ENCODE measurements at places on chromosomes 16 and 17.

DNA sequence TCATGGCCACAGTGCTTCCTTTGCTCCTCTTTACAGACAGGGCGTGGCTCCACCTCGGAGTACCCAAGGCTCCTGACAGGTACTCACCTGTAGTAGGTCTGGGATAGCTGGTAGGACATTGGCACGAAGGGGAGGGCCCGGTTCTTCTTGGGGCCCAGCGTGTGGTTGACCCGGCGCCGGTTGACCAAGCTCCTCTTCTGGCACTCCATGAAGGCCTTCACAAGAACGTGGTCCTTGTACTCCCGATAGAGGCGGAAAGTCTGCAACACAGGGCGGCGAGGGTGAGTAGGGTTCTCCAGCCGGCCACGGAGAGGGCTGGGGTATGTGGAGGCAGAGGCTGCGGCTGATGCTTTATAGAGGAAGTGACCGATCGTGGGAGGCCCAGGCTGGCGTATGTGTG lies 69.7 kb downstream of the IL21R start:
- DNase-seq: no peak

DNA sequence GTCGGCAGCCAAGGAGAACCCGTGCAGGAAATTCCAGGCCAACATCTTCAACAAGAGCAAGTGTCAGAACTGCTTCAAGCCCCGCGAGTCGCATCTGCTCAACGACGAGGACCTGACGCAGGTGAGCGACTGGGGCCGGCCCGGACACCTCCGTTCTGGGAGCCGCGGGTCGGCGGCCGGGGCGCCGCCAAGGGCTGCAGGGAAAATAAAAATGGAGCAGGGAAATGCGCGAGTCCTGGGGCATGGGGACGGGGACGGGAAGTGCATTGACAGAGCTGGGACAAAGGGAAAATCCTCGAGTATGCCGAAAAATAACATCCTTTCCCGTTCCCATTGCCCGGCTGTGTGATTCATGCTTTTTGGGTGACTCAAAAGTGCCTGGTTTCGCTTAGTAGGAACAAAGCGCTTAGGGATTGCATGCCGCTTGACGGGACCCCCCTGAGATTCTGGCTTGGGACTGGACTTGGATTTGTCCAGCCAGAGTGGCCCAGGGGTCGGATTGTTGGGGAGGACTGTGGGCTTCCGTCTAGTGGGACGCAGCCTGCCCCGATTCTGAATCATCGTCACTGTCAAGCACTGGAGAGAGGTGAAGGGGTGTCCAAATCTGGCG lies 699 bp downstream of the MPRIP start:
- peak; percentile 87 for DNase-seq

- DNase-seq: peak; percentile 48
Observed at GRCh38 chr17:21113716-21114115, 13.0 kb upstream of the DHRS7B start.

- no peak for DNase-seq
Observed at GRCh38 chr16:7351610-7352510, 19.2 kb downstream of the RBFOX1 start.

- DNase-seq: no peak
Observed at GRCh38 chr16:22191532-22192260, 14.4 kb upstream of the EEF2K start.

- no peak for DNase-seq
Observed at GRCh38 chr16:69274699-69275235, 36.4 kb upstream of the VPS4A start.

- no peak for DNase-seq
Observed at GRCh38 chr17:57253362-57254065, 2.8 kb upstream of the MSI2 start.

DNA sequence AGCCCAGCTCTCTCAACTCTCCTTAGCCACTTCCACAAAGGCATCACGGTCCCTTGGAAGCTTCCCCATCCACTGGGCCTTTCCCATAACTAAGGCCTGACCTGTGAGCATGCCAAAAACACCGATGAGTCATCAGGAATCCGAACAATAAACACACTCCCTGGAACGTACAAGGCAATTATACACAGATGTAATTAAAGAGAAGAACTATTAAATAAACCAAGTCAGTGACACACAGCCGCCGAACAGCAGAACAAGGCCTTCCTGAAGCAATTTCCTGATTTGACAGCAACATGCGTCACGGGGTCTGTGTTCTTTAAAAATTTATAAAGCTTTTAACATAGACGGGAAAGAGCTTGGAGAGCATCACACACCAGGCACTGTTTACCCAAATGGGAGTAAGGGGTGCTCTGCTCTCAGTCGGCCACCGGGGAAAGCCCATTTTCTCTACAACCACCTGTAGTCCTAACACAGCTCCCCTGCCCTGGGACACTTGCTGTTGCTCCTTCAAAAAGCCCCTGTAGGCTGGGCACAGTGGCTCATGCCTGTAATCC lies 29.4 kb downstream of the COG7 start:
- no peak for DNase-seq

DNA sequence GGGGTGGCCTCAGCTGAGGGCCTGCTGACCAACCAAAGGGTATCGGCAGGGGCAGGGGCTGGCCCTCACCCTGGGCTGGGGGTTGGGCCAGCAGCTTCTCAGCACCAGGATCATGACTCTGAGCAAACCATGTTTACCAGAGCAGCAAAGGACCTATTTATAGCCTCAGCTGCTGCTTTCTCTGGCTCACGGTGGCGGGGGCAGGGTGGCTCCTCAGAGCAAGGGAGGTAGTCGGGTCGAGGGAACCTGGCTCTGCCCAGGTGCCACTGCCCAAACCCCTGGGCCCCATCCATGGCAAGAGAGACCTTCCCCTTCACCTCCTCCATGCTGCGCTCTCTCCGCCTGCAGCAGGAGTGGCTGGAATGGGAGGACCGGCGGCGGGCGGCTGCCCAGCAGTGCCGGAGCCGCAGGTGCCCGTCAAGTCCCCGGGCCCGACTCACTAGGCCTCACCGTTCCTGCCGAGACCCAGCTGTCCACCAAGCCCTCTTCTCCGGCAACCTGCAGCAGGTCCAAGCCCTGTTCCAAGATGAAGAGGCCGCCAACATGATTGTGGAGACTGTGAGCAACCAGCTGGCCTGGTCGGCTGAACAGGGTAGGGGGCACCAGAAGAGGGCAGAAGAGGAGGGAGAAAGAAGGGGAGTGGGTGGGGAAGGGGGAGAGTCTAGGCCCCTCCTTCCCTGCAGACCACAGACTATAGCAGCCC lies at the start of gene ASB16:
Gene ASB16 (plus strand): TSS at position 206 of the 703 bp plus-strand sequence. CDS start 86 bp downstream, at position 292.
- DNase-seq: no peak

- DNase-seq: peak; percentile 72
Observed at GRCh38 chr16:56869513-56870275, 4.7 kb downstream of the SLC12A3 start.

DNA sequence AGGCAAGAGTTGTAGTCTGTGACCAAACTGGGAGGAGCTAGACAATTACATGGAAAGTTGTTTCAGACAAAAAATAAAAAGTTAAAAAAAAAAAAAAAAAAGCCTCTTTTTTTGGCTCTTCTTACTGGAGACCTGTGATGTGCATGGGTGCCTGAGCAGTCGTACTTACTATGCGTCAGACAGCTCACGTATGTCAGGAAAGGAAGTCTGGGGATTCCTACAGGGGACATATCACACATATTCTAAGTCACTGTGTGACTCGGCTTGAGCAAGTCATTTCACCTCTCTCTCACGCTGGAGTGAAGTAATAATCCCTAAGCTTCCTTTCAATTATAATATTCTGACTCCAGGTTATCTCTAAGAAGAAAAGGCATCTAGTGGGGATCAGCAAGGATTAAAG lies 6.0 kb downstream of the SLFN14 start:
- peak; percentile 49 for DNase-seq

GRCh38 chr16:89289428-89290395 lies 72.2 kb downstream of the ZNF778 start:
- DNase-seq: peak; percentile 86

DNA sequence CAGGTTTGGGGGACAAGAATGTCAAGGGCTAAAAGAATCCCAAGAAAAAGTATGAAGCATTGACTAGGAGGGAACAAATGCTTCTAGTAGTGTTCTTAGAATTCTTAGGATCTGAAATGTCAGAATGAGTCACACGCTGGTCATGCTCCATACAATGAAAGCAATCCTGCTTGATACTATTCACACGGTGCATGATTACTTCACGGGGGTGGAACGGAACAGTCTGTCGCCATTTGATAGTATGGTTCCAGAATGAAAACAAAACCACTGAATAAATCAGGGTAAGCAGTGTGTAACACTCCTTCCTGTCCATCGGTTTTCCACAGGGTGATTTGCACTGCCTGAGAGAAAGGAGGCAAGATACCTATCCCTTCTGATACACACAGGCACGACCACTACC lies 22.9 kb upstream of the YWHAE start:
- peak; percentile 79 for DNase-seq

GRCh38 chr17:78269955-78270381 lies 38.5 kb downstream of the TMEM235 start:
- no peak for DNase-seq

DNA sequence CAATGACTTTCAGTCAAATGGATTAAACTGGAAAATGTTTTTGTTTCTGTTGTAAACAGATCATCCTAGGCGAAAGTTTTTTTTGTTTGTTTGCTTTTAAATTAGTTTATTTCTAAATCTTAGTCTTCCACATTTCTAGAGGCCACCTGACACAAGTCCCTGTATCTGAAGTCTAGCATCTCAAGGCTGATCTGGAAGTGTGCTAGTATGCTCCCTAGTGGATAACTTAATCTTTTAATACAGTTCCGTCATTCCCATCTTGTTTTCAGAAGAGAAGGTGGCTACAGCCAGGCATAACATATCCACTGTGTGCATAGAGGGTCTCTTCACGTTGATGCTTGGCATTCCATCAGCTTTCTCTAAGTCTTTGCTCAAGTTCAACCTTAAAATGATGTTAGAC lies 7.6 kb downstream of the IFT20 start:
- DNase-seq: no peak

DNA sequence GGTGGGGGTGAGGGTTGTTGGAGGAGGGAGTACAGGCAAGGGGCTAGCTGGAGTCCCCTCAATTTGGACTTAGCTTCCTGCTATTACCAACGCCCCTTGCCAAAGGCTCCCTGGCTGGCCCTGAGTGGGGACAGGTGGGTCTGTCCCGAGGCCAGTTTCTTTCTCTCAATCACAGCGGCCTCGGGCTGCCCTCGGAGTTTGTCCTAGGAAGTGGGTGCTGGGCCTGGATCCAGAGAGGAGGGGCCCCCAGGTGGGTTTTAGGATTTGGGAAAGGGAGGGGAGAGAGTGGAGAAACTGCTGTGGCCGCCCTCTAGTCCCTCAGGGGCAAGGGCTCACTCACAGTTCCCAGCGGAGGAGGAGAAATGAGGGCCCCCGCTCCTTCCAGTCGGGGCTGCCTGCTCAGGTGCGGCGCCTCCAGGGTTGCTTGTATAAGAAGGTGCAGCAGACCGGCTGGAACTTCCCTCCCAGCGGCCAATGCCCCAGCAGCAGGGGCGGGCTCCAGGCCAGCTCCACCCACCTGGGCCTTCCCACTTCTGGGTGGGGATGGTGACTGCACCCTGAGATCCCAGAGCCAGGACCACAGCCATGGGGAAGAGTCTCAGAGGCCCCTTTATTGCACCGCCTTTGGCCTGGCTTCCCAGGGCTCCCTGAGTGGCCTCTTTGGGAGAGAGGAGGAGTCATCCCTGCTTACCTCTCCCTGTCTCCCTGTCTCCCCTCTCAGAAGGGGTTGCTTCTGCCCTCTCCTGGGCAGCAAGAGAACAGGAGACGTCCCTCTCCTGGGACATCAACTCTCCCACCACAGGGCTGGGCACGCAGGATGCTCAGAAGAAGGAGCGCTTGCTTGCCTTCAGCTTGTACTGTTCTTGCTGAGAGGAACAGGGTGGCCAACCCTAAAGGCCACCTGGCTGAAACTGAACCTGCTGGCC lies 112.0 kb upstream of the SMURF2 start:
- DNase-seq: peak; percentile 45

DNA sequence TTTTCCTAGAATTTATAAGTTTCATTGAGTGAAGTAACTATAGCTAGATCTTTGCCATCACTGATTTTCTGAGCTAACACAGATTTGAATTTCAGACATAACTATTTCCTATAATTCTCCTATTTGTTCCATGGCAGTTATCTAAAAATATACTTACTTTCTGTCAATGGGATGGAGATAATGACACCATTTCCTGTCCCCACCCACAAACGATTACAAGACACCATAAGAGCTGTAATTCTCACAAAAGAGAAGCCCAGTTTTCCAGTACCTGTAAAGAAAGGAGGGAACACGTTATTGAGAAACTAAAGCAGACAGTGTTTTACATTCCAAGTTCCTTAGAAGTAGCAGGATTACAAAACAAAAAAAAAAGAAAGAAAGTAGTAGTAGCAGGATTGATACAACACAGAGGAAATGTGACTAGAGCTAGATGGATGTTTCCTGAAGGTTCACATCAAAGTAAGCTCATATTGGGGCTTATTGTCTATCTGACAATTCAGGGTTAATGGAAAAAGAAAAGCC lies 110.9 kb upstream of the TOB1 start:
- DNase-seq: peak; percentile 24

GRCh38 chr17:67606471-67606870 lies 111.3 kb upstream of the NOL11 start:
- no peak for DNase-seq

GRCh38 chr17:73947966-73948355 lies 255.5 kb upstream of the RPL38 start:
- DNase-seq: no peak

- DNase-seq: no peak
Observed at GRCh38 chr17:56177361-56177760, 24.1 kb downstream of the ANKFN1 start.

DNA sequence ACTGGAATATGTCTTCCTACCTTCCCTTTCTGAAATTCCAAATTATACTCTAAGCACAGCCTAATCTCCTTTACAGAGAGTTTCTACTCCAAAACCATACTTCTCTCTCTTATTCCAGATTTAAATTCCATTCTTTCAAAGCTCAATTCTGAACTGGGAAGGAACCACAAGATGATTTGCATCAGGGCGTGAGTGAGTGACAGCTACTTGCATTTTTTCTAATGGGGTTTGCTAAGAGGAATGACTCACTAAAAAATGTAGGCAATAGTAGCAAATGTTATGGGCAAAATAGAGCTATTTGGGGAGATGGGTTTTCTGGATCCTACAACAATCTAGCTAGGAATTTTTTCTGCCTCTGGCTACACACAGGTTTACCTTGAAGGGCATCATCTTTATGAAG lies 244.6 kb upstream of the PSMD7 start:
- DNase-seq: peak; percentile 7

DNA sequence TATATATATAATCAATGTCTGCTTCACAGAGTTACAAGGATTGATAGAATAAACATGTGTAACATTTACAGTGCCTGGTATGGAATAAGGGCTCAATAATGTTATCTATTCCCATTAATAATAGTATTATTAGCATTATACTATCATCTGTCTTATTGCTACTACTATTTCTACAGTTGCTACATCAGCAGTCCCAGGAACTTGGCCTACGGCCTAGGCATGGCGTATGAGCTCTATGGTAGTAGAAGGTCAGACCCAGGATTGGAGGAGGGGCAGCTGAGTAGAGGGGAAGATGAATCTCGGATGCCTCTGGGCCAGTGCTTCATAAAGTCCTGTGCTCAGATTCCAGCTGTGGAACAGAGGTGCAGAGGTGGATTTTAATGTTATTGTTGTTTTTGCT lies 146.3 kb upstream of the TBX2 start:
- DNase-seq: no peak

DNA sequence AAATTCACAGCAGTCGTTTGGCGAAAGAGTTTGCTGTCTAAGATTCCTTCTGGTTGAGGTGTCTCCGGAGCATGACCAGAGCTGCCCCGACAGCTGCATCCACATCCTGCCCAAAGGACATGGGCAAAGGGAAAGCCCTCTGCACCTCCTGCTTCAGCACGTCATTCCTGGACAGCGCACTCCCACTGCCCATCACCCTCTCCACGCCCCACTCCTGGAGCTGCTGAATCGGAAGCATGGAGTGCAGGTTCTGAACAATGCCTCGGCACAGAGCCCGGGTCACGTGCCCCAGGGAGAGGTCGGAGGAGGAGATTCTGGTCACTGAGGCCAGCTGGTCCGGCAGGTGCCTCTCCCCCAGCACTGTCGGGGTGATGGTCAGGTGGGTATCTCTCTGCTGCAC lies 1.3 kb upstream of the TRPV1 start:
- DNase-seq: no peak
